Stimulated activated CD4-positive, alpha-beta T cell treated with anti-CD3 and anti-CD28 coated beads, Interleukin-15, amount 100 ng/mL, for 48 hours (primary cell): ENCODE measurements at places on chromosomes 12 and 14.

GRCh38 chr14:101117543-101117942 lies 214.0 kb upstream of the RTL1 start:
- DNase-seq = no peak

GRCh38 chr12:31765931-31766330 lies 37.1 kb upstream of the AMN1 start:
- no peak for DNase-seq

- no peak for DNase-seq
These were observed 23.4 kb downstream of the COQ6 start for GRCh38 chr14:73973497-73973896.

- no peak for DNase-seq
These were observed 25.1 kb upstream of the ATP2B1 start for GRCh38 chr12:89733579-89734201.

- DNase-seq = no peak
These were observed 227.1 kb upstream of the DDHD1 start for GRCh38 chr14:53380052-53380866.

DNA sequence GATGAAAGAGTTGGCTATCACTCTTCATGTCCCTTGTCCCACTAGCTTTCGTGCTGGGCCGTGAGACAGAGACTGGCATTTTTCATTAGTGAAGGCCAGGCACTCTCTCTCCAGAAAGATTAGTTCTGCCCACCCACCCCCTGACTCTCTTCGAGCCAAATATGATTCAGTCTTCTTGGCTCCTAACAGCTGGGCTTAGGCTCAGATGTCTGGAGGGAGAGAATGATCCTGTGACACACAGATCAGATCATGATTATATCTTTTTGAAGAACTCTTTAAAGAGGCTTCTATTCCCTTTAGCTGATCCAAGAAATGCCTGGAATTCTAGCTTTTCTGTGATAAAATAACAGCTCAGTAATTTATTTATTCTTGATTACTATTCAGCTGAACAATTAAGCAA lies 5.2 kb upstream of the GNG2 start:
- DNase-seq = no peak

GRCh38 chr12:11075642-11076041 lies 13.5 kb upstream of the TAS2R46 start:
- DNase-seq = no peak
